ELF-1 (cell line): ENCODE measurements at places on chromosomes 5 and 9.

- DNase-seq, result no peak
Measured at GRCh38 chr9:132639322-132639721, 30.5 kb downstream of the DDX31 start.

- DNase-seq, result no peak
Measured at GRCh38 chr5:69276422-69277174, 41.9 kb downstream of the CDK7 start.

DNA sequence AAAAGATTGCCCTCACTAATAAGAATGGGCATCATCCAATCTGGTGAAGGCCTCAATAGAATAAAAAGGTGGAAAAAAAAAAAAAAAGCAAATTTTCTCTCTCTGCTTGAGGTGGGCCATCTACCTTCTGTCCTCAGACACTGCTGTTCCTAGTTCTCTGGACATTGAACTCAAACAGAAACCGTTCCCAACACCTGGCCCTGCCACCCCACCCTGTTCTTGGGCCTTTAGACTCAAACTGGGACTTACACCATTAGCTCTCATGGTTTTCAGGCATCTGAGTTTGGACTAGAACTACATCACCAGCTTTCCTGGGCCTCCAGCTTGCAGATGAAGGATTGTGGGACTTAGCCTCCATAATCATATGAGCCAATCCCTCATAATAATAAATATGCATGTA is 71.0 kb downstream of the SSBP2 start:
- no peak for DNase-seq

DNA sequence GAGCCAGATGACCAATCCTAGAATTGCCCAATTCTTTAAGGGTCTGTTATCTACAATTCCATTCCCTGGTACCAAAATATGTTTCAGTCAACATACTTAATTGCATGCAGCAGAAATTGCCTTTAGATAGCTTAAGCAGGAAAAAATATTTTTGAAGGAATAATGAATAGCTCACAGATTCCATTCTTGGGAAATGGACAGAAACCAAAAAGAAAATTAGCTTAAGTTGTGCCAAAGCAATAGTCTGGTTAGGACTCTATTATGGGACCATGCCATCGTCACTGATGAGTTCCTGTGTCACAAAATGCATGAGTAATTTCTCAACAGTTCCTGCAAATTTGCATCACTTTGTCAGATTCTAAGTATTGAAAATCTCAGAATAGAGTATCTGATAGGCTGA is 12.3 kb downstream of the ACTBL2 start:
- DNase-seq, result no peak

DNA sequence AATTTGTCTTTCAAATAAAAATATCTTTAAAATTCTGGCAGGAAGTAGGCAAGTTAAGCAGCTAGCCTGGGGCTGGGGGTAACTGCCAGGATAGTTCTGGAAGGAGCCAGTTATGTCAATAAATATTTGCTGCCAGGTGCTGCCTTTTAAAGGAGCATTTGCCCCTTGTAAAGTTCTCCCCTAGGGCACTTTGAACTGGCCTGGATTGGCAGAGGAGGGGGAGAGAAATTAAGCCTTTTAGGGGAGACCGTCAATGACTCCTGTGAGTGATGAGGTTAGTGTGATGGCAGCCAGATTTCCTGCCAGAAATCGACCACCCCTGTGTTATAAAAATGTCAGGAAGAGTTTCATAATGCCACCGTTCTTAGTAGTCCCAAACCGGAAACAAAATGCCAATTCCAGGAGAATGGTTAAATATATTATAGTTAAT is 89.8 kb upstream of the ELL2 start:
- no peak for DNase-seq

DNA sequence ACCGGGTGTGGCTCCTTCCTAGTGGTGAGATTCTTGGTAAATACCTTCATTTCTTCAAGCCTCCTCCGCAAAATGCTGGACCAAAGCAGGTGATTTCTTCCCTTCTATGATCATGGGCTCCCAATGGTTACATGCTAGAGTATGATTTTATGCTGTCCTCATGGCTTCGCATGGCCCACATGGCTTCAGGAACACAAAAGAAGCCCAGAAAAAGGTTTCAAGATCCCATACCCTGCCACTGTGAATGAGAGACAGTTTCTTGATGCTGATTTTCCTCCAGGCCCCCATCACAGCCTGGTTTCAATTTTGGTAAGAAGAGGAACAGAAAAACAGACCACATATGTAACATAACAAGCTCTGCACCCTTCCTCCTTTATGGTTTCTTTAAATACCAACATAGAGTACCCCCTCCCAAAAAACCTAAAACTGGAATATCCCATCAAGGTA is 2.4 kb upstream of the RXFP3 start:
- no peak for DNase-seq

- DNase-seq, result peak; percentile 36
Measured at GRCh38 chr9:94921656-94922055, 195.2 kb downstream of the AOPEP start.

- no peak for DNase-seq
Measured at GRCh38 chr5:181182651-181183050, 22.3 kb downstream of the TRIM7 start.

DNA sequence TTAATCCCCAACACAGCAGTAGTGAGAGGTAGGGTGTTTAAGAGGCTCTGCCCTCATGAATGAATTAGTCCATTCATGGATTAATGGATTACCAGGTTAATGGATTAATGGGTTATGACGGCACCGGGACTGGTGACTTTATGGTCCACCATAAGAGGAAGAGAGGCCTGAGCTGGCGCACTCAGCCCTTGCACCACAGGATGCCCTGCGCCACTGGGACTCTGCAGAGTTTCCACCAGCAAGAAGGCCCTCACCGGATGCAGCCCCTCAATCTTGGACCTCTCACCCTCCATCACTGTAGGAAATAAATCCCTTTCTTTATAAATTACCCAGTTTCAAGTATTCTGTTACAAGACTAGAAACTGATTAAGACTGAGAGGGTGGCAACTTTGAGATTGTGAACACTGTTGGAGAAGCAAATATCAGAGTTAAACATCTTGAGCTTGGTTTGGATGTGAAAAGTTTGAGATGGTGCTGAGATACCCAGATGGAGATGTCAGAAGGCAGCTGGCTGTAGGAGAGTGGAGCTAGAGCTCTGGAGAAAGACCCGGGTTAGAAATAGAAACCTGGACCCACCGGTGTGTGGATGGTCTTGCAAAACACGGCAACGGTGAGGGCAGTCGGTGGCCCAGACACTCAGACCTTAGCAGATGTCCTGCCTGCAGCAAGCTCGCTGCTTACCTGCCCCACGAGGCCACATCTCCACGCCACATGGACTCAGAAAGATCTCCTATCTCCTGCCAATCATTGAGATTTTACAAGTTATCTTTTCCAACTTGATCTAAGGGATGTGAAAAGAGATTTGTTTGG is 98.8 kb downstream of the HSD17B3 start:
- DNase-seq, result no peak

DNA sequence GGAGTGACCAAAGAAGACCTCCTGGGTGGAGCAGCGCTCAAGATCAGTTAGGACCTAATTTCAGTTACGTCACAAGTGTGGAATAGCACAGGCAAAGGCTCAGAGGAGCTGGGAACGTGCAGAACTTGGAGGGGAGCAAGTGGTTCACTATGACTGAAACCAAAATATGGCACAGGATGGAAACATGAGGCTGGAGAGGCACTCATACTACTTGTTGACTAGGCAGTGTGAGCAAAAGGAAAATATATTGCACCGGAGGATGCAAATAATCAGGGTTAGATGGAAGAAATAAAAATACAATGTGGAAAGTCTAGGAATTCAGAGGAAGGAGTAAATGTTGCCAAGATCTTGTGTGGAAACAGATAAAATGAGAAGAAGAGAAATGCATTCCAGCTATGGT is 148.3 kb downstream of the DCP2 start:
- no peak for DNase-seq

DNA sequence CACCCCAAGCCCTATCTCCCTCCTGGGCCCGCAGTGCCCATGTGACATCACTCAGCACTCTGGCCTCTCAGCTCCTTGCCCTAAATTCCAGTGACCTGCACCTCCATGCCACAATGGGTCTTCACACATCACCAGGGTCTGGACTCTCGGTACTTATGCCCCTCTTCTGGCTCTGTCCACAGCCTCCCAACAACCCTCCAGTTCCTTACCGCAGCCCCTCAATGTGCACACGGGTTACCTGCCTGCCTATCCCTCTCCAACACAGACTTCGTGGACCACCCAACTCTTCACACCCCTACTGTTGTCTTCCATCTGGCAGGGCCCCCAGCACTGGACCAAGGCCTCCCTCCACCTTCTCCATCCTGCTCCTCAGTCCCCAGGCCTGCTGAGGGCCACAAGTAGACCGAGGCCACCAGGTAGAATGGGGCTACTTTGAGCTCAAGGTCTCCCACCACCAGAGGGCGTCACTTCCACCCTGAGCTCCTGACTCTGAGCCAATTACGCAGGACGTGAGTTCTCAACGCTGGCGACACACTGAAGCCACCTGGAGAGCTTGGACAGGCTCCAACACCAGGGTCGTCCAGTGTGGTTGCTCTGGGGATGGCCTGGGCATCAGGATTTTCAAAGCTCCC is 172.1 kb downstream of the GABBR2 start:
- DNase-seq, result peak; percentile 49

GRCh38 chr5:91313757-91314673 is 69.1 kb downstream of the ARRDC3 start:
- DNase-seq, result peak; percentile 91

DNA sequence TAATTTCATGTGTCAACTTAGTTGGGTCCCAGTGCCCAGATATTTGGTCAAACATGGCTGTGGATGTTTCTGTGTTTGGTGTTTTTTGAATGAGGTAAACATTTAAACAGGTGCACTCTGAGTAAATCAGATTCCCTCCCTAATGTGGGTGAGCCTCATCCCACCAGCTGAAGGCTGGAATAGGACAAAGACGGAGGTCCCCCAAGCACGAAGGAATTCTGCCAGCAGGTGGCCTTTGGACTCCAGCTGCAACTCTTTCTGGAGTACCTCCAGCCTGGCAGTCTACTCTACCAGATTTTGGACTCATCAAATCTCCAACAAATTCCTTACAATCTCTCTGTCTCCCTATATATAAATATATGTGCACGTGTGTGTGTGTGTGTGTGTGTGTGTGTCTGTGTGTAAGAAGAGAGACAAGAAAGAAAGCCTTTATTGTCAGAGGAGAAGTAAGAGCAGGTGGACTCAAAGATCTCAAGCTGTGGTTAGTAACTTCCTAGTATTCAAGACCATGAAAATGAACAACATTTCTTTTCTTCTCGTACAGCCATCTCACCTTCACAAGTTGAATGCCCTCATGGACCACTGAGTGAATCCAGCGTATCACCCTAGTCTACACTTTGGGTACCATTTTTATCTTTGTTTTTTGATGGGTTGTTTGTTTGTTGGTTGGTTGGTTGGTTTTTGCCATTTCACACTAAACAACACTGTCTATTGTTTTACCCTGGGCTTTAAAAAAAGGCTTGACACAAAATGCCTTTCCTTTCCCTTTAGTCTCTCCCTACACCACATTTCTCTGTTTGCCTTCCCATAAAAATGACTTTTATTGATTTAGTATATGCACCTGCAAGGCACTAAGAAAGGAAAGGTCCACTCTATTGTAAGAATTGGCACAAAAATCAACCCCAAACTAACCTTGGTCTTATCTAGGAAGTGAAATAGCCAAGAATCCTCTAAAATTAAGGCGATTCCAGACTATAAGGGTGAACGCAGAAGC is 118.7 kb downstream of the TENT4A start:
- DNase-seq, result no peak

- DNase-seq, result no peak
Measured at GRCh38 chr5:126871441-126871840, 94.5 kb downstream of the LMNB1 start.

- DNase-seq, result no peak
Measured at GRCh38 chr9:131776036-131776435, 36.2 kb upstream of the RAPGEF1 start.

- no peak for DNase-seq
Measured at GRCh38 chr5:142671266-142671665, 14.6 kb downstream of the FGF1 start.

GRCh38 chr9:72950875-72951442 is 1.9 kb downstream of the ALDH1A1 start:
- DNase-seq, result no peak

- no peak for DNase-seq
Measured at GRCh38 chr5:55609413-55609812, 74.6 kb upstream of the PLPP1 start.

GRCh38 chr5:146516151-146516475 is at the start of gene GPR151:
Gene GPR151, minus strand, starts transcription at chr5:146516190. Its CDS starts 77 bp downstream, at chr5:146516113.
- DNase-seq, result no peak

DNA sequence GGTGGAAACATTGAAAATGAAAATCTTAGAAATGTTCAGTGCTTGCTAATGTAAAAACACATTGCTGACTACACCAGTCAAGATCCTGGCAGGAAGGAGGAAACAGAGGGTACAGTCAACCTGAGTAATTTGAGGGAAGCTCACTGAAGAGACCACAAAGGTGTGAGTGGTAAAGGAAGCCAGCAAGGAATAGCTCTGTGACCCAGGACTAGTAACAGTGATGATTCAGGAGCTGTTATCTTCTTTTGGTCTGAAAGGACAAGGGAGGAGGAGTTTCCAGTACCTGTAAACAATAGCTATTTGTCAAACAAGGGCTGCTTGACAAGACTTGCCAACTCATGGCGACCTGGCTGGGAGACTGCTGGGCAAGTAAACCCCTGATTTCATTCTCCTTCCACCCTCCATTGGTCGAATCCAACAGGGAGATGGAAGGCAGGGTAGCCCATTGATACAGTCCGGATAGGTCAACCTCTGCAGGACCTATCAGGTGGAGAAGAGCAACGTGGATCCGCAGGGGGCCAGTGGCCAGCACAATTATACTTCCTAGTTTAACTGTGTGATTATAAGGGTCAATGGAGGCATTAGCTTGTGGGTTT is 68.1 kb downstream of the MAMDC2 start:
- peak; percentile 10 for DNase-seq

- peak; percentile 93 for DNase-seq
Measured at GRCh38 chr9:69155341-69156030, 18.6 kb upstream of the TJP2 start.

DNA sequence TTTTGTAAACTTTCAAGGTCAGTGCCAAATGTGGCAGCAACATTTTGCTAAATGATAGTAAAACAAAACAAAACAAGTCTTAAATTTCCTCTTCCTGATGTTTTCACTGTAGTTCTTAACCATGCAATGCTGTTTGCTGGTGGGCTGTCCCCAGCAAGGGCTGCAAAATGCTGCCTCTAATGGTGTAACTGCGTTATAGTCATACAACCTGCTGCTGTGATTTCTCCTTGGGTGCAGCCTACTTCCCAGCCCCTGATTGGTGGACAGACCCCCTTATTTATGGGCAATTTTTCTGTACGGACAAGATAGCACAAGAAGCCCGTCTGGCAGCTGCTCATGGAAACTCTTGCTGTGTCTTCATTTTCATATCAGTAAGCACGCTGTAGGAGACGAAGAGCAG is 26.6 kb upstream of the PIP5K1B start:
- DNase-seq, result peak; percentile 12

GRCh38 chr5:87069974-87070608 is 197.6 kb upstream of the RASA1 start:
- DNase-seq, result no peak

GRCh38 chr9:69076550-69076949 is 41.0 kb downstream of the FXN start:
- no peak for DNase-seq

DNA sequence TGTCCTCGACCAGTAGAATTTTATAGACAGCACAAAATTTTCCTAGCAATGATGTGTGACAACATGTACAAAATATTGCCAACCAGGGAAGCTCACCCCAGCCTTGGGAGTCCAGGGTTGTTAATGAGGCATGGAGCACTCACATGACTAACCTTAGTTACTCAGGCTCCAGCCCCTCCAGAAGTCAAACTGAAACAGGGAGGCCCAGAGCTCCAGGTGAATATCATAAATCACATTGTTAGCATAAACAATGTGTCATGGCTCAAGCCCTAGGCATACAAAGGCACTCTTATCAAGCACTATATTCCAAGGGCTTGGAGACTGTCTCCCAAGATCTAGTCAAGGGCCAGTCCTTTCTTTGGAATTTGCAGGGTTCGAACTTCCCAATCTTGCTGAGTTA is 44.4 kb downstream of the TNFAIP8 start:
- DNase-seq, result no peak
